H7 (cell line): ENCODE measurements at places on chromosomes 3 and 15. TPM values are rescaled to one million over a fixed set of nuclear protein-coding genes. Genes with fewer than 3 reads are reported as not detected.

ANKRD63 gene
- 0.22 and 0.45 TPM in 2 replicates for total RNA-seq

TNK2 gene
- 30.3 and 30.5 TPM in 2 replicates for total RNA-seq

DNA sequence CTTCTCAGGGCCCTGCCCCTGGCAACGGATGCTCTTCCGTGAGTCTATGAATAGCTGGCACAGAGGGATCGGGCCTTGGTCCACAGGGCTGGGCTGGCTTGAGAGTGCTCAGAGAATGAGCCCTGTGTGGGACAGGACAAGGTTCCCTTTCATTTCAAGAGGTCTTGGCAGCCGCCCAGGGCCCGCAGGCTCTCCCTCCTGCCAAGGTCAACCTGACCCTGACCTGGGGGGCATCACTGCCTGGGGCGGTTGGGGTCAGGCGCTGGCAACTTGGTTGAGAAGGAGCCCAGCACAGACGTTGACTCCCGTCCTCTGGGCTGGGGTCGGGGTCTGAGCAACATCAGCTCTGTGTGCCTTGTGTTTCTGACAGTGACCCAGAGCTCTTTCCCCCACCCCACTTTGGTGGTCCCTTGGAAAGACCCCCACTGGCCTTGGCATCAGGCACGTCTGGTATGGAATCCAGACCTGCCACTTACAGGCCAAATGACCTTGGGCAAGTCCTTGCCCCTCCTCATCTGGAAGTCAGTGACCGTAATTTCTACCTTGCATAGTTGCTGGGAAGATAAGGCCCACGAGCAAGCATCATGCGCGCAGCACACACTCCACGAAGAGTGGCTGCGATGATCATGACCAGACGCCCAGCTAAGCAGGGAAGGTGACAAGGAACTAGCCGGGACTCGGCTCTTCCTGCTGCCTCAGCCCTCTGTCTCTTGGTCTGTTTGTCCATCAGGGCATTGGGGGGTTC lies 36.4 kb downstream of the EPHB3 start:
- DNase-seq, result no peak

GRIP2 gene
- total RNA-seq, result 2.2 and 2.9 TPM in 2 replicates

DNA sequence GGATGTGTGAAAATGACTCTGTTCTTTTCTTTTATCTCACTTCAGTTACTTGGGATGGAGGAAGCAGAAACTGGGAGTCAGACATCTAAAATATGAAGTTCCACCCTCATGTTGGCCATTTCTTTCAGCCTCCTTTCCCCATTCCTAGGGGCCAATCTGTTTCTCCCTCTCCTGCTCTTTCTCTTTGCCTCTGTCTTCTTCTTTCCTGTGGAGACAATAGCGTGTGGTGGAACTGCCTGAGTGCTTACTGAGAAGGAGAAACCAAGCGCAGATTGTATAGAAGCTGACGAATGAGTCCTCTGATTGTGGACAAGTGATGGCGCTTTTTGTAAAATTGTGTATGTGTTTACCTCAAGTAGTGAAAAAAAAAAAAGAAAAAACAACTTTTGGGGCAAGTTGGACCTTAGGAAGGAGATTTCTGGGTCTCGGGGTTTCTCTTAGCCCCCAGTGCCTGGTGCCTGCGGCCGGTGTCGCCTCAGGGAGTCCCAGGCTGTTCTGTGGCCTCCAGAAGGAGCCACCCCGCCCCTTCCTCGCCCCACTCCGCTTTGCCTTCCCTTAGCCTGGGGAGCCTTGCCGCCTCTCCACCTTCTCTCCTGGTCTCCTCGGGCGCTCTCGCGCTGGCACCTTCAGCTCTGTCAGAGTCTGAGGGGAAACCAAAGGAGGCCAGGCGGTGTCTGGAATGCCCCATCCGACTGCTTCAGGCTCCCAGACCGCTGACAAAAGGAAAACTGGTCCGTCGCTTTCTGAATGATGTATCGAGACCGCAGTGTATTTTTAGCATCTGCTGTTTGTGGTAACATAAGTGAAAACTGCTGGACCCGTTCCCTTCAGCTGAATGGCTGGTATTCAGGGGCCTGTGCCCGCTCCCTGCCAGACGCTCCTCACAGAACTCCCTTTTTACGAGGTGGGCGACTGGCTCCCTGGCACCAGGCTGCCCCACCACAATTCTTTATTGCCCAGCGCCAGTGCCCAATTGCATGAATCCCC lies 30.1 kb downstream of the SCG5 start:
- DNase-seq, result no peak

- no peak for DNase-seq
These were observed 58.0 kb upstream of the ZNF148 start for GRCh38 chr3:125433091-125433534.
